Putamen (tissue), 1 donor: ENCODE measurements at places on chromosomes 11 and 22.

- no peak for DNase-seq
Measured at GRCh38 chr11:94519478-94520084, 7.3 kb downstream of the C11orf97 start.

- DNase-seq = no peak
Measured at GRCh38 chr11:128359515-128359914, 227.8 kb downstream of the ETS1 start.

DNA sequence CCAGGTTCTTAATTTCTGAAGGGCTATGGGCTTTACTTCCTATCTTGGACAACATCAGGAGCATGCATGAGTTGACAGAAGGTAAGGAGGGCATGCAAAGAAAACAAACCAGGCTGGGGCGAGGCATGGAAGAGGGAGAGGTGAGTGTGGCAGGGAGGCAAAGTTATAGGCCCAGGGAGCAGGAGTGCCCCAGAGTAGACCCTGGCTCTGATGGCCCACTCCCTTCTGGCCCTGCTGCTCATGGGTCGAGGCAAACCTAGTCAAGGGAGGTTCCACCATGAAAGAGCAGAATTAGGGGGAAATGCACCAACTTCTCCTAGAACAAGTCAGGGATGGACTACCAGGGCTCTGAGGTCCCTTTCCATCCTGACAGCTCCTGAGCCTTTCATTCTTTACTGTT is 10.2 kb downstream of the CHRNA10 start:
- DNase-seq = no peak

GRCh38 chr22:20380486-20380885 is 13.5 kb upstream of the ZNF74 start:
- DNase-seq = no peak

DNA sequence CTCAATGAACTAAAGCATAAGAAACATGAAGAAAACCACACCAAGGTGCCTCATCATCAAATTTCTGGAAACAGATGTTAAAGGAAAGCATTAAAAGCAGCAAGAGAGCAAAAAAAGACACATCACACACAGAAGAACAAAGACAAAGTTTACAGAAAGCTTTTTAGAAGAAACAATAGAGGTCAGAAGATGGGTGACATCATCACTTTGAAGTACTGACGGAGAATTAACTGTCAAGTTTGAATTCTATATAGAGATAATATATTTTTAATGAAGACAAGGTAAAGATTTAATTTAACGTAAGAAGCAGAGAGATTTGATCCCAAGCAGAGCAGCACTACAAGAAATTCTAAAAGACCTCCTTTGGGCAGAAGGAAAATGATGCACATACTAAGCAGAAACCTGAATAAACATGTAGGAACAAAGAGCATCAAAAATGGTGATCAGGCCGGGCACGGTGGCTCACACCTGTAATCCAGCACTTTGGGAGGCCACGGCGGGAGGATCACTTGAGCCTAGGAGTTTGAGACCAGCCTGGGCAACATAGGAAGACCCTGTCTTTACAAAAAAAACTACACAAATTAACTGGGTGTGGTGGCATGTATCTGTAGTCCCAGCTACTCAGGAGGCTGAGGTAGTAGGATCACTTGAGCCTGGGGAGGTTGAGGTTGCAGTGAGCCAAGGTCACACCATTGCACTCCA is 63.3 kb upstream of the RTL6 start:
- no peak for DNase-seq

GRCh38 chr11:77127920-77128691 is at the start of gene MYO7A:
Gene MYO7A (plus strand): TSS chr11:77128246. CDS start chr11:77130635, 2,389 bp downstream.
- peak; percentile 46 for DNase-seq

- no peak for DNase-seq
Measured at GRCh38 chr22:46502440-46503175, 34.8 kb downstream of the CELSR1 start.

- DNase-seq = no peak
Measured at GRCh38 chr11:30617762-30618161, 31.6 kb upstream of the MPPED2 start.

- peak; percentile 89 for DNase-seq
Measured at GRCh38 chr22:27715106-27715505, 86.5 kb downstream of the MN1 start.

GRCh38 chr11:118180300-118180703 is 3.9 kb upstream of the SCN2B start:
- peak; percentile 95 for DNase-seq

DNA sequence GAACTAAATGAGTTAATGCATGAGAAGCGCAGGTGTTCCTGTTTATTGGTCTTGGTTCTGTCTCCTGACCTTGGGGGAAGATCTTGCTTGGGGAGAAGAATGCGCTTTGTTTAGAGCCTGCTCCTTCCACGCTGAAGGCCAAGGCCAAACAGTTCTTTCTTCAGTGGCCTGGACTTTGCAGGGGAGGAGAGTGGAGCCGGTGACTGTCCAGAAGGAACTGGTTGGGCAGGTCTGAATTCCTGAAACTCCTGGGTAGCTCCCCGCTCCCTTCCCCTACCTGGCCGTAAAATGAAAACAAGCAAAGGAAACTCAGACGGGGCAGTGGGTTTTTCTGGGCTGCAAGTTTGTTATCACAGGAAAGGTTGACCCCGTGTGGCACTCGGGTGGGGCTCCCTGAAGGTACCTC is 3.6 kb downstream of the ARHGAP8 start:
- no peak for DNase-seq

GRCh38 chr11:90344546-90344945 is 121.7 kb upstream of the CHORDC1 start:
- DNase-seq = no peak

DNA sequence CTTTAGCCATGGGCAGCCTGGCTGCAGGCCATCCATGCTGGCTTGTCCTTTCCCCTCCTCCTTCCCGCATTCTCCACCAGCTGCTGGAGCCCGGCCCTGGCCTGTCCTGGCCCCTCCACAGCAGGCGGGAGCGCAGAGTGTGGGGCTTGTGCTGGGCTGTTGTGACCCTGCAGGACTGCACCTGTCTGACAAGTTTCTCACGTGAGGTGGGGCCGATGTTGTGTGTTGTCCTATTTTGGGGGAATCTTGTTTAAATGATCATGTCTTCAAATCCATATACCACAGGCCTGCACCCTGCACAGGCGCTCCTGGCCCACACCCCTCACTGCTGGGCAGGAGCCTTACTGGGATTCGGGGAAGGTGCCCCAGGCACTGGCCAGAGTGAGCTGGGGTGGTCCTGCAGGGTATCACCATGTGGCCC is 30.4 kb downstream of the TBC1D22A start:
- DNase-seq = no peak

- no peak for DNase-seq
Measured at GRCh38 chr11:2428322-2428795, 16.0 kb downstream of the TRPM5 start.

GRCh38 chr11:46560300-46560991 is 33.4 kb downstream of the AMBRA1 start:
- no peak for DNase-seq

GRCh38 chr11:75633409-75634066 is 35.3 kb downstream of the MAP6 start:
- DNase-seq = no peak

DNA sequence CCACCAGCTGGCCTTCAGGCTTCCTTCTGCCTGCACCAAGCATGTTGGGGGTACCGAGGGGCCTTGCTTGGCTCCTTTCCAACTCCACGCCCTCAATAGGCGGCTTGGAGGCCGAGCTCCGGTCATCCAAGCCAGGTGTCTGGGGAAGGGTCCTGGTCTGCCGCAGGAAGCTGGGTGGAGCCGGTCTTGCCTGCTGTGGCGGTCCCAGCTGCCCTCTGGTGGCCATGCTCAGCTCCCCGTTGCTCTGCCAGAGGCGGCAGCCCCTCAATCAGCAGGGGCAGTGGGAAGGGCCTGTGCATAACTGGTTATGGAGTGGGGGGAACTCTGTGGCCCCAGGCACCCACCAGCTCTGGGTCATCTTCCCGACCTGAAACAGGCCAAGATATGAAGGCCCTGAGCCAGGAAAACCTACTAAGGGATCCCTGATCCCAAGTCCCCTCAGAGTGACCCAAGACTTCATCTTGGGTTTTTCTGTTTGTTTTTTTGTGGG is 3.2 kb downstream of the ARVCF start:
- DNase-seq = no peak

DNA sequence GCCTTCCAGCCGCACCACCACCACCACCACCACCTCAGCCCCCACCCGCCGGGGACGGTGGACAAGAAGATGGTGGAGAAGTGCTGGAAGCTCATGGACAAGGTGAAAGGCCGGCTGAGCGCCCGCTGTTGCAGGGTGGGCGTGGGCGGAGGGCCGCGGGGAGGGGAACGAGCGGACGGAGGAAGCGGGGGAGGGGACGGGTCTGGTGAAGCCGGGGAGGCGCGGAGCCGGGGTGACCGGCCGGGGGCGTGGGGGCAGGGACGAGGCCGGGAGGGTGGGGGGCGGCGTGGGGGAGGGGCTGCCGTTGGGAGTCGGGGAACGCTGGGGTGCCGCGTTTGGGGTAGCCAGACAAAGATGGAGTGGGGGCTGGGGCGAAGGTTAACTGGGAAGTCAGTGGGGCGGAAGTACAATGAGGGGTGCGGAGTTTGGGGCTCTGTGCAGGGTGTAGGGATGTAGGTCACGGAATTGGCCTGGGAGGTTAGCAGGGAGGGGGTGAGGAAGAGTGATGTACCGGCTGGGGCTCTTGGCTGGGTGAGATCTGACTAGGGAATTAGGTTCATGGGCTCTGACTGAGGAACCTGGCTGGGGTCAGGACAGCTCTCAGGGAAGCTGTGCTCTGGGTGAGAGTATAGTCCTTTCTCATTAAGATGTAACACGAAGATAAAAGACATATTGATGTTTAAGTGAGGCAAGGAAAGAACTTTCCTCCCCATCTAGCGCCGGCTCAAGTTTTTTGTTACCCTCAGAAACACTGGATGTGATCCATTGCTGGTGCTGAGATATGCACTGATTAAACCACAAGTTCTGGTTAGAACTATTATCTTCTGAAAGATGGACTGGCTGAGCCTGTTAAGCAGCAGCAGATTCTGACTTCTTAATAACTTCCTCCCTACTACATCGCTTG is 624 bp downstream of the CBL start:
- DNase-seq = peak; percentile 16

- DNase-seq = no peak
Measured at GRCh38 chr11:43908683-43909082, 28.1 kb downstream of the ALKBH3 start.

- no peak for DNase-seq
Measured at GRCh38 chr11:121566279-121567168, 113.8 kb upstream of the SORL1-AS1 start.

GRCh38 chr11:61499816-61500491 is 8.6 kb upstream of the LRRC10B start:
- no peak for DNase-seq

GRCh38 chr11:67117176-67117575 is 1.9 kb upstream of the KDM2A start:
- no peak for DNase-seq

DNA sequence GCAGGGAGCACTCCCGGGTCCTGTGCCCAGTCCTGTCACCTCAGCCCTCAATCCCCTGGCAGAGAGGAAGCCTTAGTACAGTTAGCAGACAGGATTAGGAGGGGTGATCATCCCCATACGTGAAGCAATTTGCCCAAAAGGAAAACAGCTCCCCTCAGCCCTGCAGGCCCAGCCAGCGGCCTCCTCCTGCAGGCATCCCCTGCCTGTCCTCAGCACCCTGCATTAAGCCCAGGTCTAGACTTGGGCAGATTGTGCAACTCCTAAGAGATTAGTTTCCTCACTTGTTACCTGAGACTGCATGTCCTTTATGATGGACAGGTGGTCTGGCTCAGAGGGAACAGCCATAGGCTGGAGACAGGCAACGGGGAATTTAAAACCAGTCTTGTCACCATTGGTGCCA is 95.5 kb upstream of the TMEM45B start:
- no peak for DNase-seq

- DNase-seq = no peak
Measured at GRCh38 chr11:24246715-24247114, 250.1 kb upstream of the LUZP2 start.

- DNase-seq = no peak
Measured at GRCh38 chr22:45441138-45441537, 27.6 kb downstream of the RIBC2 start.

DNA sequence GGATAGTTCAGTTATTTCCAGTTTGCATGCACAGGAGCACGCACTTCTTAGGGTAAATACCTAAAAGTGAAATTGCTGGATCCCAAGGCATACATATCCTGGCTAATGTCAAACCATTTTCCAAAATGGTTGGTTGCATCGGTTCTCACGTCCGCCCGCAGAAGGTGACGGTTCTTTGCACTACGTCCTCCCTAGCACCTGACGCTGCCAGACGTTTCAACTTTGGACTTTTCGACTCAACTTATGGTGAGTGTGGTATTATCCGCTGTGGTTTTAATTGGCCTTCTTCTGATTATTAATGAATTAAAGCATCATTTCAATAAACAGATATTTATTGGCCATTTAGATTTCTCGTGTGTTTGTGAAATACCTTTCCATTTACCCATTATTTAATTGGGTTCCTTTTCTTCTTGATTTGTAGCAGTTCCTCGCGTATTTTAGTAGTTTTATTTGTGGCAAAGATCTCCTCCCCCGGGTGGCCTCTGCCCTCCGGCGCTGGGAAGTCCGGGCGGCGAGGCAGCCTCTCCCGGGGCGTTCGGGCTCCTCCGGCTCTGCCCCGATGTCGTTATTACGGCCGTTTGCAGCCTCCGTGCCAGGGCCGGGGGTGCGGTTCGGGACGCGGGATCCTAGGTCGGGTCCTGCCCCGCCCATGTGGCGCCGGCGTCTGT is at the start of gene JHY:
JHY (plus strand) TSS at position 571 of the 668 bp plus-strand sequence. CDS start 3,091 bp downstream, outside the sequence.
- DNase-seq = no peak
